SW 1271 (cell line): ENCODE measurements at places on chromosomes 11 and 22.

DNA sequence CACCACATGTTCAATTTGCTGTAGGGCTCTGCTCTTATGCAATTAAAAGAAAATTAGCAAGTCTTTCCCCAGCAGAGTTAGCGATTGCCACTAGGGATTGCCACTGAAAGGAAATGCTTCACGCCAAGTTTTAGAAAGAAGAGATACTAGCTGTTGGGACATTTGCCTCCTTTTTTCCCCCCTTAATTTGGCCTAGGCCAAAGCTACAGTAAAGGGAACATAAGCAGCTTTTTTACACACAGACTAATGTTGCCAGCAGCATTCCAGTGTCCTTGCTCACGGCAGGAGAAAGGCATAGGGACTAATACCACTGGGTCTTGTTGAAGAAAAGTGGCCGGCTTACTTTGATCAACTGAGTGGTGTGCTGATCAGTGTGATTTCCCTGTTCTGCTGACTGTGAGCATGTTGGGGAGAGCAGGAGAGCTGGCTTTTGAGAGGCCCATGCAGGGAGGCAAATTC is 71.2 kb downstream of the PHF21A start:
- DNase-seq: no peak

GRCh38 chr22:22446517-22446916 is 62.0 kb downstream of the ZNF280B start:
- DNase-seq: no peak

GRCh38 chr11:61149624-61150615 is 11.3 kb downstream of the VPS37C start:
- no peak for DNase-seq

- peak; percentile 88 for DNase-seq
These were observed 6.6 kb upstream of the PTS start for GRCh38 chr11:112219476-112220232.

GRCh38 chr11:94922321-94923003 is 50.9 kb downstream of the CWC15 start:
- no peak for DNase-seq

DNA sequence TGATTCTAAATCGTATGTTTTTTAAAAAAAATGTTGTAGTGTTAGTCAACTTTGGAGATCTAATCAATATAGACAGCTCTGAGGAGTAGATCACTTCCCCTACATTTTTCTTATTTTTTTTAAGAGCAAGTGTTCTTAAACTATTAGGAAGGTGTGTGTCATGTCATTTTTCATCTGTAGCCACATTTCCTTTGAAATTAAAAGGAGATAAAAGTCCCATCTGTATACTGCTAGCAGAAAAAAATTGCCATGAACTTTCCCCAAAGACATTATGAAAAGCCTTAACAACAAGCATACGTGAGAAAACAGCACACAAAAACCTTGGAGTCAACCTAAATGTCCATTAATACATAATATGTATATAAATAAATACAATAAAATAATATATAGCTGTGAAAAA is 286.6 kb downstream of the ETS1 start:
- DNase-seq: no peak

DNA sequence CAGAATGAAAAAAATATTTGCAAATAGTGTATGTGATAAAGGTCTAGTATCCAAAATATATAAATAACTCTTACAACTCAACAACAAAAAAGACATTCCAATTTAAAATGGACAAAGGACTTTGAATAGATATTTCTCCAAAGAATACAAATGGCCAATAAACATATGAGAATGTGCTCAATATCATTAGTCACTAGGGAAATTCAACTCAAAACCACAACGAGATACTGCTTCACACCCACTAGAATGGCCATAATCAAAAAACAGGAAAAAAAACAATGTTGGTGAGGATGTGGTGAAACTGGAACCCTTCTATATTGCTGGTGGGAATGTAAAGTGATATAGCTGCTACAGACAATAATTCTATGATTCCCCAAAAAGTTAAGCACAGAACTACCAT is 38.6 kb upstream of the RPS13 start:
- DNase-seq: no peak

DNA sequence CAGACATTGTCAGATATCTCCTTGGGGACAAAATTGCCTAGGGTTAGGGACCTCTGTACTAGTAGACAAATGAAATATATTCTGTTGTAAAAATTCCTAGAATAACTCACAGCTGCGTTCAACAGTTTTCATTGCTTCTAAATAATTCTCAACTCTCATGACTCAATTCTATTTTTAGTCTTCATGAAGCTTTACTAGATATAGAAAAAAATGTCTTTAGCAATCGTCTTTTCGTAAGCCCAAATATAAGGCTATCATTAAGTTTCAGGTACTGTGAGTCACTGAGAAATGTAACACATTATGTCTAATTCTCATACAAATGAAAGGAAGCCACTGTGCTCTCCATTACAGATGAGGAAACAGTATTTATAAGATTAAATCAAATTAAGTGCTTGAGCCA is 6.4 kb downstream of the MMP12 start:
- DNase-seq: no peak

GRCh38 chr11:23586173-23586572 is 725.9 kb upstream of the CCDC179 start:
- DNase-seq: no peak

DNA sequence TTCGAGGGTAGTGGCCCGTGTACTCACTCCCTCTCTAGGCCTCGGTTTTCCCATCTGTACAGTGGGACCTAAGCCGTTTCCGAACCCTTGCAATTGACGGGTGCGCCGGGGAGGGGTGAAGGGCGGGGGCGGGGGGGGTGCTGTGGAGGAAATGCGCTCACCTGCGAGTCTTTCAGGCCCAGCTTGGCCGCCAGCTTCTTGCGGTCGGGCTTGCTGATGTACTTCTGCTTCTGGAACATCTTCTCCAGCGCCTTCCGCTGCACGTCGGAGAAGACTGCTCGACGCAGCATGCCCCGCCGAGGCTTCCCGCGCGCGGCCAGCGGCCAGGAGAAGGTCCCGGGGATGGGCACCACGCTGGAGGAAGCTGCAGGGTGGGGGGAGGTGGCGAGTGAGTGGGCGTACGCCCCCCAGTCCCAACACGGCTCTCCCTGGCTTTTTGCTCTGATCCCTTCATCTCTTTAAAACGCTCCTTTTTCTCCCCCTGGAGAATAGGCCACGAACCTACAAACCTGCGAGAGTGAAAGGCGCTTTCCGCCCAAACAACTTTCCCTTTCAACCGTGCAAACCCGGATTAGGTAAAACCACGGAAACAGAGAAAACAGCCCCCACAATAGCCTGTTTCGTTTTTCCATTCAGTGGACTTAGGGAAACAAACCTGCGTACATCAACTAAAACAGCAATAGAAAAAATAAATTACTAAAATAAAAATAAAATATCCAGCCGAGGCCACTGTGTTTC is 3.2 kb downstream of the DBX1 start:
- no peak for DNase-seq
